Uterus (tissue), 4 donors: ENCODE measurements at places on chromosomes 13 and 19. TPM values are rescaled to one million over a fixed set of nuclear protein-coding genes. Genes with fewer than 3 reads are reported as not detected.

DNA sequence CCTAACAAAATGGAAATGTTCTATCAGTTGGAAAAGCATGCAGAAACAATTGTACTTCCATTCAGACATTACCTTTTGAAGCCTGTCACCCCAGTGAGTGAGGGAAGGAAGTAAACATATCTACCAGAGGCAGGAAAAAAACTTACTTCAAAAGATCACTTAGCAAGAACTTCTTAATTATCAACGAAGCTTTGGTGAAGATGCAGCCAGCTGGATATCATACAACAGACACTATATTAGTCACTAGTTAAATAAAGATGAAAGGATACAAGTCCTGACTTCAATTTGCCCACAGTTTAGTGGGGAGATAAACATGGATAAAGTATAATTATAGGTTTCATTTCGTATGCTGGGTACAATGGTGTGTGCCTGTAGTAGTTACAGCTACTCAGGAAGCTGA is 148.8 kb downstream of the TNFRSF19 start:
- no peak for DNase-seq

DNA sequence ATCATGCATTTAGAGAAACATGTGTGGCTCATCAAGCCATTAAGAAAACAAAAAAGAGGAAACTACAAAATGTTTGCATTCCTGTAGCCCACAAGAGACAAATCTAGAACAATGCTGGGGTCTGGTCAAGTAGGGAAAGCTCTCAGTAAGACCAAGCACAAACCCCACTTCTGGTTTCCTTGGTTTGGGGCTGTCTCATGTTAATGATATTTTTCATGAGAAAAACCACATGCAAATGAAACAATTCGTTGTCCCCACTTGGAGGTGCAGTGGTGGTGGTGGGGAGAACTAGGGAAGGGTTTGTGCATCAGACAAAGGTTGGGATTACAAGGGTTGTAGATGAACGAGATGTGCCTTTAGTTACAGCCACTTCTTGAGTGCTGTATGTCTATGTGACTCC is 7.0 kb upstream of the RB1 start:
- DNase-seq: no peak

Gene PGPEP1
- total RNA-seq: 54.4 TPM

DNA sequence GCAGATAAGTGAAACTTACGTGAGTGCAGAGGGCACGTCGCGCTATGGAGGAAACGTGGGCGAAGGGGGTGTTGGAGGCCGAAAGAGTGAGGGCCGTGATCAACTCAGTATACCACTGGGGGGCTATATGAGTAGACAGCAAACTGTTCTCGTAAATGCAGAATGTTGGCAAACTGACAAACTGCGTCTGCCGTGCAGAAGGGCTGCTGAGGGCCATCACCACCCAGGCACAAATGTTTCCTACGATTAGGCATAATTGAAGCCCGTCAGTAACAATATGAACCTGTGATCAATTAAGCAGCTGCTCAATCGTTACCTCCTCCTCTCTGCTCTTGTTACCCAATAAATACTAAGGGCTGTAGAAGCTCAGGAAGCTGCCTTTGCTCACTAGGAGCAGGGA is 17.3 kb upstream of the MADCAM1 start:
- no peak for DNase-seq

DNA sequence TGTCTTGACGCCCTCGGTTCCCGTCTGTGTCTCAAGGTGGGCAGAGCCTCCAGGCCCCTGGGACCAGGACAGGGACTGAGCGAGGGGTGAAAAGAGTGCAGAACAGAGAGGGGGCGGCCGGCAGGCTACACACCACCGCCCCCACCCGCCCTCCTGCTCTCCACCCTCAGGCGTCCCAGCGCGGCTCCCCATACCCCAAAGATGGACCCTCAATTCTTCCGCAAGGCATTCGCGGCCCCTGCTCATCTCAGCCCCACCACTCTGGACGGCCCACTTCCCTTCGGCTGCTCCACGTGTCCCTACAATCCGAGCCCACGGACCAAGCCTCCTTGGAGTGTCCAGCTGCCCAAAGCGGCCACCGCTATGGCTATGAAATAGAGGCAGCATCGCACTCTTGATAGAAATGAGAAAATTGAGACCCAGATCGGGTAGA is 1.8 kb downstream of the KLF16 start:
- DNase-seq: no peak

GRCh38 chr13:22944378-22944777 is 236.4 kb upstream of the SGCG start:
- no peak for DNase-seq

DNA sequence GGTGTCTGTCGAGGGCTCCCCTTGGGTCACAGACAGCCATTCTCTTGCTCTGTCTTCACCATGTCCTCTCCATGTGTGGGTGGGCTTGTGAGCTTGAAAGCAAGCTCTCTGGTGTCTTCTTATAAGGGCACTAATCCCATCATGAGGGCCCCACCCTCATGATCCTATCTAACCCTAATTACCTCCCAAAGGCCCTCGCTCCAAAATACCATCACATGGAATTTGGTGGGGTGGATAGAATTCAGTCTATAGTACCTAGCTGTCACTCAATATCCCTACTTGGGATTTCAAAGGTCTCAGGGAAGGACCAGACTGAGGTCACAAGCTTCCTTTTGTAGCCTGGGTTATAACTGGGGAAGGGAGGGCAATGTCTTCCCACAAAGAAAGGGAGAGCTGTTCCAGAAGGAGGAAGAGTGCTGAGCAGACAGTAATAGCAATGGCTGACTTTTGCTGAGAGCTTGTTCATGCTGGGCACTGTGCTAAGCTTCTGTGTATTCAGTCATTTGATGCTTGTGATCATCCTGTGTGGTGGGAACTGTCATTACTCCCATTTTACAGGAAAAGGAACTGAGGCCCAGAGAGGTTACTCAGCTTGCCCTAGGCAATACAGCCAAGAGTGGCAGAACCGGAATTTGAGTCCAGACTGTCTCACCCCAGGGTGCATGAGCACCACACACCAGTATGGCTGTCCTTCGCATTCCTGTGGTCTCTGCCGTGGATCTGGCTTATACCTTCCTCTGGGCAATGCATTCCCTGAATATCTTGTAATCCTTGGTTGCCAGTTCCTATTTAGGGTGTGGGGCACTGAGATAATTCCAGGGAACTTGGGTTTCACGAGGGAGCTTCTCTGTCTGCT is 8.2 kb downstream of the FXYD5 start:
- no peak for DNase-seq

DNA sequence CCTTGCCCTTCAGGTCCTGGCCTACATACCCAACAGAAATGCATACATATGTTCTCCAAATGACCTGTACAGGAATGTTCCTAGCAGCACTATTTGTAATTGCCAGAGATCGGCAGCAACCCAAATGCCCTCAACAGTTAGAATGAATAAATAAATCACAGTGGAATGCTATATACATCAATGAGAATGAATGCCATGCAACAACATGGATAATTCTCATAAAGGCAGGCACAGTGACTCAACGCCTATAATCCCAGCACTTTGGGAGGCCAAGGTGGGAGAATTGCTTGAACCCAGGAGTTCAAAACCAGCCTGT is 18.6 kb downstream of the TEX101 start:
- no peak for DNase-seq

DNA sequence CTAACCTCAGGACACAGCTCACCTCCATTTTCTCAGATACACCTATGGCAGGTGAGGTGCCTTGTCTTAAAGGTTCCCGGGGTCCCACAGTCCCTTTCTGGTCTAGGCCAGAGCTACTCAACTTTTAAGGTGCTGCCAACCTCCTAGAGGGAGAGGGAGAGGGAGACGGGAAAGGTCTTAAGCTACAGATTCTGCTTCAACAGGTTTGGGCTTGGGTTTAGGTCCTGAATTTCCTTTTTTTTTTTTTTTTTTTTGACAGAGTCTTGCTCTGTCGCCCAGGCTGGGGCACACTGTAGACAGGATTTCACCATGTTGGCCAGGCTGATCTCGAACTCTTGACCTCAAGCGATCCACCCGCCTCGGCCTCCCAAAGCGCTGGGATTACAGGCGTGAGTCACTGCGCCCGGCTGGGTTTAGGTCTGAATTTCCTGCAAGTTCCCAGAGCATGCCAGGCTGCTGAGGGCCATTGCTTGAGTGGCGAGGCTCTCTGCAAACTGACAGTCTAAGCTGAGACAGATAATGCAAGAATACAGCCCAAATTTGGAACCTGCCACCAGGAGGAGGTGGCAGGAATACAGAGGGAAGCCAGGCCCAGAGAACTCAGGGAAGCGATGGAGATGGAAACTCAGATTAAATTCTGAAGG is 7.8 kb upstream of the SYCN start:
- no peak for DNase-seq

Gene DNAAF3
- 3.1 TPM for total RNA-seq

Gene PTPRH
- total RNA-seq: 3.8 TPM

Gene ERICH4
- not detected for total RNA-seq

GRCh38 chr19:27738569-27739193 is 1474.3 kb downstream of the UQCRFS1 start:
- DNase-seq: no peak

DNA sequence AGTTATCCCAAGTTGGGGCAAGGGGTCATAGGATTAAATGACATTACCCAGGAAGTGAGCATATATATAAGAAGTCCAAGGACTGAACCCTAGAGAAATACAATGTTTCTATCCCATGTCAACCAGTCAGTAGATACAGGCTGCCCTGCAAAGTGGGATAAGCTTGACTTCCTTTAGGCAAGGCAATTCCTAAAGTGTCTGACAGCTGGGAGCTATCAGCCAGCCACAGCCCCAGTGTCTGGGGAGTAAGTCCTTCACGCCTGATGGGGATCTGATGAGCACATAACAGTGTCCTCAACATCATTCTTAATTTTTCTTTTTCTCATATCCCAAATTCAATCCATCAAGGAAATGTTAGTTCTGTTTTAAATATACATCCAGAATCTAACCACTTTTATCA is 54.1 kb downstream of the DNAJC15 start:
- DNase-seq: no peak

DNA sequence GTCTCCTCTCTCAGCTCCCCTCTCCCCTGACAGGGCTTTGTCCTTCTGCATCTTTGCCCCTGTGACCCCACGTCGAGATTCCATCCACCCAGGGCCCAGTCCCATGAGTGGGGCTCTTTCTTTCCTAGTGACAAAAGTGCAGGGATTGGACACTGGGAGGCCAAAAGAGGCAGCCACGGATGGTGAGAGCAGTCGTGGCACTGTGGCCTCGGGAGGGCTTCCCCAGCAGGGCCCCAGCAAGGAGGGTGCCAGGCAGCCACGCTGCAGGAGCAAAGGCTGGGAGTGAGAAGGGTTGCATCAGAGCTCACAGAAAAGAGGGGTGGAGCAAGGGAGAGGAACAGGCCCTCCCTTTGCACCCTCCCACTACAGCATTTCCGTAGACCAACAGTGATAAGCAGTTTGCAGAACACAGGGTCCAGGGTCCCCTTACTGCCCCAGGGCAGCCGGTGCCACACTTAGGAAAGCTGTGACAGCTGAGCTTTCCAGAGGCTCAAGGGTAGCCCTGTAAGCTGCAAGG is 4.9 kb downstream of the ZSCAN1 start:
- no peak for DNase-seq

Gene KLK2
- total RNA-seq: 0.41 TPM
